NCI-H187 (cell line): ENCODE measurements at places on chromosomes 6 and 20.

GRCh38 chr6:20313051-20313450, 88.6 kb upstream of the E2F3 start:
- DNase-seq, result no peak

DNA sequence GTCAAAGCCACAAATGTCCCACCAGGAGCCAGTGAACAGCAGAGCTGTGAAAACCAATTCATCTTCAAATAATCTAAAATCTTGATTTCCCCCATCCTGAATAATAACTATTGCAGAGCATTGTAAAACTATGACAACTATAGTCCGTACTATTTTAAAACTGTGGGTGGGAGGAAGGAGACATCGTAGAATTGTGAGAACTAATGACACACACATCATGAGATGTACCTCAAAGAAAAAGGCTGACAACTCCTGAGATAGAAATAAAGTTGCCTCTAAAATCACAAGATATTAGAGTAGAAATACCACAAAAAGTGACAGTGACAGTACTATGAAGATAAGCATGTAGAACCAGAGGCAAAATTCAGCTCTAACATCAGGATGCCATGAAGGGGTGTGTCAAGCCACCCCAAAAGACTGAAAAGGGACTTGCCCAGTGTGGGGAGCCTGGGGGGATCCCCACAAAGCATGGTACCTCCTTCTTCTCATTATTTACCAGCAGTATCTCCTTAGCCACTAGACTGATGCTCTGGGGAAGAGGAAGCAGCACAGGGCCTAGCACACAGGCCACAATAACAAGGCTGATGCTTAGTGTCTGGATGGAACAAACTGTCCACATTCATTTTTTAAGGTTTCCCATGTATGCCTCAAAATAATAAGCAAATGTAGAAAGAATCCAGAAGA, 13.4 kb downstream of the NAPB start:
- DNase-seq, result no peak

DNA sequence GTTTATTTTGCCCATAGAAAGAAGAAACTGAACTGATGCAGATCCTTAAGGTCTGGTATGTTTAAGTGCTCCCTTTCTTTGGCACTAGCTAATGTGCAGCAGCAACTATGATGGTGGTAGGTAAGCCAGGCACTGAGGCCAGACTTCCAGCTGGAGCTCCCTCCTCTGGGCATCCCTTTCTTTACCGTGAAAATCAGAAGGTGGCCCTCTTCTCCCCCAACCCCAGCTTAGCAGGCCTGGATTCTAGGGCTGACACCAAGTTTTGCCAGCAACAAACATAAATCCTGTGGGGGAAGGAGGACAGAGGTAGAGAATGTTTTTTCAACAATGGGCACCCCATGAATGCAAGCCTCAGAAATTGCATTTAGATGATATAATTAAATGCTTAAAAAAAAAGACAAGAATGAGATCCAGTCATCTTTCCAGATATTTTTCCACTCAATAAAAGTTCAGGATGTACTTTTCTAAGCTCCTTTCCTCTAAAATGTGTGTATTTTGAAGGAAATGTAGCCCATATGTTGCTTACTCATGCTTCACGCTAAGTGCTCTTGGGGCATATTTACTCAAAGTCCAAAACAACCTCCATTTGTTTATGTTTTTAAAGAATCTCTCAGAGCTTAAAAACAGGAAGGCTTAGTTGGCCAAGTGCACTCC, 123.9 kb upstream of the NXT1 start:
- DNase-seq, result no peak

GRCh38 chr6:12090714-12091113, 78.6 kb downstream of the HIVEP1 start:
- DNase-seq, result no peak

- no peak for DNase-seq
Observed at GRCh38 chr20:38586181-38586525, 5.2 kb downstream of the ADIG start.

DNA sequence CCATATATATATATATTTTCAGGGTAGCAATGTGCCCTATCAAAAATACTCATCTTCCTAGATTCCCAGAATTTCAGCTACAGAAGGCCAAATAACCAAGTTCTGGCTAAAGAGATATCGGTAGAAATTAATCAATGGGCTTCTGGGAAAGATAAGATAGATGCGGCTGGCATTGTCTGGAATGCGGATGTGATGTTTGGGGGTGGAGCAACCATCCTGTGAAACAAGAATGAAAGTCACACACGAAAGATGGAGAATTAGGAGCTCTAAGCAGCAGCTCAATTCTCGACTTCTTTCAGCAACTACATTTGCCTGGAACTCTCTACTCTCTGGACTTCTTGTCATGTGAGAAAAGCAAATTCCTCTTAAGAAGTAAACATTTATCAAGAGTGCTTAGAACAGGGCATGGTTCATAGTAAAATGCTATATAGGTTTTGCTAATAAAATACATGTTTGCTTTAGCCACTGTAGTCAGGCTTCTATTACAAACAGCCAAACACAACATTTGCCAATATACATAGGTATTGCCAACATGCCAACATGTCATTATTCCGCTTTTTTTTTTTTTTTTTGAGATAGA, 90.8 kb downstream of the CLIC5 start:
- DNase-seq, result no peak

DNA sequence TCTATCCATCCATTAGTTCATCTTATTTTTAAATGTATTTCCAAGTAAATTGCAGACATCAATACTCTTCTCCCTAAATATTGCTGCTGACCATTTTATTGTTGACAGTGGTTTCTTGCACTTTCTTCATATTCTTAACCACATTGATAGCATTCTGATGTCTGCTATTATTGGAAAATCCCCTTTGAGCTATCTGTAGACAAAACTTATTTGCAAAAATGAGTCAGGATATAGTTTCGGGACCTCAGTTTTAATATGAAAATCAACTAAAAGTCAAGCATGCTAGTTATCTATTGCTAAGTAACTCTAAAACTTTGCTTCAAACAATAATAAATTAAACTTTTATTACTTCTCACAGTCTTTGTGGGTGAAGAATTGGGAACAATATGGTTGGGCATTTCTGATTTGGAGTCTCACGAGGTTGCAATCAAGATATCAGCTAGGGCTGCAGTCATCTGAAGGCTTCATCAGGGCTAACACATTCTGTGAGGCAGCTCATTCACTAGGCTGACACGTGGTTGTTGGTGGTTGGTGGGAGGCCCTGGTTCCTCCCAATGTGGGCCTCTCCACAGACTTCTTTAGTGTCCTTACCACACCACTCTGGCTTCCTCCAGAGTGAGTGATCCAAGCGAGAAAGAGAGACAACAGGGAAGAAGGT, 32.7 kb downstream of the CD109 start:
- no peak for DNase-seq

GRCh38 chr6:143468026-143468425, 17.4 kb downstream of the PEX3 start:
- DNase-seq, result no peak

DNA sequence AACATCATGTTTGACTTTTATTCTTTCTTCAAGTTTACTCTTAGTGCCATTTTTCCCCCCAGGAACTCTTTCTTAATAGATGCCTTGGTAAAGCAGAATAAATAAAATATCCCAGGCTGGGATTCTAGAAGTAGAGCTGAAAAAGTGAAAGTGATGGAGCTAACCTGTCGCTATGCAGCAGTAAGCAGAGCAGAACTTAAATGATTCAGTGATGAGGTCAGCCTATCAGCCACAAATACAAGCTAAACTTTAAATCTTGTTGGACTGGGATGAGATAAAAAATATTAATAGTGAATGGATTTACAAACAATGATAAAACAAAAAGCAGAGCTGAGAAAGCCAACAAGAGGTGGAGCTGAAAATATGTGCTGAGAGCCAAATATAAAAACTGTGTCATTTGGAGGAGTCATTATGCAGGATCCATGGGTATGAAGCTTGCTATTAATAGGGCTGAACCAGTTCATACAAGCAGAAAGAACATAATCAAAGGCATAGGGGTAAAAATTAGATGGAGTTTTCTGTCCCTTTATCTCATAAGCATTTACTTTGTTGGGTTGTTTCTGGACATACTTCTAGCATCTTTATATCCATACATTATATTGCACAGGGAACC, 877.8 kb downstream of the EPHA7 start:
- DNase-seq, result no peak

GRCh38 chr6:44867571-44868334, 460.4 kb upstream of the RUNX2 start:
- DNase-seq, result no peak

GRCh38 chr6:117267054-117267347, 1.6 kb downstream of the VGLL2 start:
- no peak for DNase-seq

GRCh38 chr20:15318682-15319081, 981.3 kb upstream of the FLRT3 start:
- no peak for DNase-seq

DNA sequence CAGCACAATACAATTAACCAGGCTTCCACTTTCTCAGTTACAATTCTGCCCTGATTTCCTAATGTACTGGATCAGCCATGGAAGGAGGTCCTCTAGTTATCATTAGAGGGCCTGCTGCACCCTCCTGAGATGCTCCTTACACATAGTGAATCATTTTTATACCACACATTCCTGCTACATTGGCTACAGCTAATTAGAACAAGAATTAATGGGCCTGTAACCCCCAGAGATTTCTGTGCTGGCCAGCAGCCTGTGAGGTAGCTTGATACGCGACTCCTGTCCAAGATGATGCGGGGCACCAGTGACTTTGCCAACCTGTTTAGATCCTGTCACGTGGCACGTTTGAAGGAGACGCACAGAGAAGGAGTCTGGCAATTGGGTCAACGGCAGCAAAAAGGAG, 422.8 kb downstream of the EPM2A start:
- no peak for DNase-seq

- no peak for DNase-seq
Observed at GRCh38 chr20:35893942-35894341, 60.4 kb downstream of the SCAND1 start.

GRCh38 chr6:155276638-155277037, 12.8 kb downstream of the CLDN20 start:
- no peak for DNase-seq

GRCh38 chr6:148530394-148530953, 187.8 kb downstream of the SASH1 start:
- DNase-seq, result no peak

- no peak for DNase-seq
Observed at GRCh38 chr20:44217342-44218092, 6.9 kb upstream of the OSER1 start.
